ENCODE measurements at places on chromosomes 5 and 9. TPM values are rescaled to one million over a fixed set of nuclear protein-coding genes. Genes with fewer than 3 reads are reported as not detected.

The SPINK14 gene
- not detected for total RNA-seq

The TRPM3 gene
- 0.48 TPM for total RNA-seq

The SPATA31E1 gene
- total RNA-seq = not detected

The PCDHA4 gene
- 0.10 TPM for total RNA-seq

The CCDC69 gene
- total RNA-seq = 3.3 TPM

The ANKRD18B gene
- total RNA-seq = 2.0 TPM

The NOXA1 gene
- total RNA-seq = 2.0 TPM

The FCN2 gene
- not detected for total RNA-seq

The FABP6 gene
- not detected for total RNA-seq

The PFDN1 gene
- total RNA-seq = 155 TPM

The NR6A1 gene
- total RNA-seq = 1.1 TPM

The LCN2 gene
- not detected for total RNA-seq

The ARAP3 gene
- 45.8 TPM for total RNA-seq

The C6 gene
- not detected for total RNA-seq

The IFNA13 gene
- total RNA-seq = not detected

The TMEM215 gene
- under 0.01 TPM for total RNA-seq

The NRARP gene
- 64.3 TPM for total RNA-seq

The GPX8 gene
- 80.4 TPM for total RNA-seq

The C5orf58 gene
- not detected for total RNA-seq

The SLC36A2 gene
- not detected for total RNA-seq

The ELOVL7 gene
- total RNA-seq = not detected

The KIF20A gene
- total RNA-seq = 61.7 TPM

The CDX1 gene
- not detected for total RNA-seq

The SNX2 gene
- total RNA-seq = 57.9 TPM

The CLIC3 gene
- total RNA-seq = 0.29 TPM

The VCP gene
- total RNA-seq = 514 TPM

The CDC20B gene
- total RNA-seq = 0.19 TPM

The PRSS3 gene
- 14.1 TPM for total RNA-seq

The PBX3 gene
- total RNA-seq = 18.6 TPM

The BAG1 gene
- total RNA-seq = 58.3 TPM

The FAXDC2 gene
- total RNA-seq = 6.2 TPM

The DNAJB5 gene
- total RNA-seq = 6.0 TPM

The LEAP2 gene
- not detected for total RNA-seq

The NRG2 gene
- total RNA-seq = 0.96 TPM

The TXNDC15 gene
- 70.6 TPM for total RNA-seq

The SPINK6 gene
- not detected for total RNA-seq

The OR1L4 gene
- not detected for total RNA-seq

The ZBED3 gene
- 7.8 TPM for total RNA-seq

The IL12B gene
- total RNA-seq = not detected

The OR1J2 gene
- 0.19 TPM for total RNA-seq

The GALNT12 gene
- total RNA-seq = 0.76 TPM

The CAMK2A gene
- not detected for total RNA-seq

The INSL4 gene
- not detected for total RNA-seq
